Tibial artery (tissue), 4 donors: ENCODE measurements at places on chromosomes 4 and X.

DNA sequence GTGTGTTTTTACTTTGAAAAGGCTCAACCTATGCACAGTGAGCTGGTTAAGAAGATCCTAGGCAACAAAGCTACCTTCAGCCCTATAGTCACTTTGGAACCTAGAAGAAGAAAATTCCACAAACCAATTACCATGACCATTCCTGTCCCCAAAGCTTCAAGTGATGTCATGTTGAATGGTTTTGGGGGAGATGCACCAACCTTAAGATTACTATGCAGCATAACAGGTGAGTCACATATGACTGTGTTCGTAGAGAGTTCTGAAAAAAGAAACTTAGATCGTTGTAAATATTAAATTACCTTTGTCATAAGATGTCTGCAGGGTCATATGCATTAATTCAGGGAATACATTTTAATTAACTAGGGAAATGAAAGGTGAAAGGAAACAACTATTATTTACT is 287.1 kb downstream of the ANK2 start:
- H3K4me1 ChIP-seq = no peaks in the 10 kb centered on the region
- no peak for DNase-seq
- H3K36me3 ChIP-seq = peaks cover 18% of the 10 kb centered on the region
- no peak overlapping the region for H3K4me3 ChIP-seq

DNA sequence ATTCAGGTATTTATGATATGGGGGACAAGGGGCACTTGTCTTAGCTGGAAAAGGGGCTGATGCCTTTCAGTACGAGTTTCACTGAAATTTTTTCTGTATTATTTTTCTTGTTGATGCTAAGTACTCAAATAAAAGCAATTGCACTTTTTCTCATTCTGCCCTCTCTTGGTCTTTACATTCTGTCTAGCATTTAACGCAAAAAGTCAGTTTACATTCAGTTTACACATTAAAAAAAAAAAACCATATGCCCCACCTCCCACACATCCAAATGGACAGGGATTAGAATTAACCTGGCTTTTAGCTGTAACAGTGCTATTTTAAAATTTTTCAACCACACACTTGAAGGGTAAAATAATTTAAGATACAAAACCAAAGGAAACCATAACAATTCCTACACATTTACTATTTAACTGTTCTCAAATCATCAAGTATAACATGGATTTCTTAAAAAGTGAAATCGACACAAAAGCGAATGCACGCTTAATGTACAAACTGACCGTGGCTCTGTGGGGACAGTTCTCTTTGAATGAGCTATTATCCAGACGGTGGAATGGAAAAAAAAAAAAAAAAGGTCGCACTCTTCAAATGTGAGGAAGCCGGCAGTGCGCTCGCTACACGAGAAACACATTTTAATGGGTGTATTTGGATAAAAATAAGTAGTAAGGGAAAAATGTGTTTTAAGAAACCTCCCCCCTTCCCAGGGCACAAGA is 1.4 kb downstream of the AMMECR1 start:
- H3K4me1 ChIP-seq = no peaks in the 10 kb centered on the region
- peak overlapping the region; percentile 86 for H3K4me3 ChIP-seq
- no peak overlapping the region for H3K27ac ChIP-seq
- no peaks in the 10 kb centered on the region for H3K36me3 ChIP-seq
- no peaks in the 10 kb centered on the region for H3K27me3 ChIP-seq

DNA sequence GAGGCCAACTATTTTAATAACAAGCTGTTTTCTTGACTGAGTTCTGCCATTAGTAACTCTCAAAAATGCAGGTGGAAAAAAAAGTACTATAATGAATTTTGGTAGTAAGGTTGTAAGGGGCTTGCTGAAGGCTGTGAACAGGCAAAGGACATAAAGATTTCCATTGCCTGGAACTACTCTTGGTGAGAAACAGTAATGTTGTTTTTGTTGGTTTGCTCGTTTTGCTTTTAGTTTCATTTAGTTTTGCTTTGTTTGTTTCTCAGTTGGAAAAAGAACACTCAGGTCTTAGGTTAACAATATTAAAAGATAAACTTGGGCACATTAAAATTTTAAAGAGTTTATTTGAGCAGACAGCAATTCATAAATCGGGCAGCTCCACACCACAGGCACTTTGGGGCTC is 824.5 kb upstream of the HTR2C start:
- no peak for DNase-seq
- H3K36me3 ChIP-seq = no peaks in the 10 kb centered on the region
- H3K27ac ChIP-seq = no peak overlapping the region
- no peak overlapping the region for H3K4me3 ChIP-seq

DNA sequence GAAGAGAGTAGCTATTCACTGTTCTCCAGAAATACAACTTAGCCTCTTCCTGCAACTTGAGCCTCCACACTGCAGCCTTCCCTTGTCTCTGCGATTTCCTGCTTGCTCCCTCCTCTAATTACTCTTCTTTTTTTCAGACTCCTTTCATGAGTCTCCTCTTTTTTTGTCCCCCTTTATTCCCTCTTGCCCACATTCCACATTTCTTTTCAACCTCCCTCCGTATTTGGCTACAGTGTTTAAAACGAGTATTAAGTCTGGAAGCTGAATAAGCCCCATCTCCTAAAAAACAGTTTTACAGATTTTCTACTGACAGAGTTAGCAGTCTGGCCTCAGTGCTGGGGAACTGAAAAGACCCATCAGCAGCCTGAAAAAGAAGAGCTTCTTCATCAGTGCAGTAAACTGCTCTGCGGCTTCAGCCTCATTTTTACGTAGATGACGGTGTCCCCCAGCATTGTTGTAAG is 141.5 kb downstream of the TENM3 start:
- no peak for DNase-seq
- H3K36me3 ChIP-seq = no peaks in the 10 kb centered on the region
- H3K27ac ChIP-seq = no peak overlapping the region

DNA sequence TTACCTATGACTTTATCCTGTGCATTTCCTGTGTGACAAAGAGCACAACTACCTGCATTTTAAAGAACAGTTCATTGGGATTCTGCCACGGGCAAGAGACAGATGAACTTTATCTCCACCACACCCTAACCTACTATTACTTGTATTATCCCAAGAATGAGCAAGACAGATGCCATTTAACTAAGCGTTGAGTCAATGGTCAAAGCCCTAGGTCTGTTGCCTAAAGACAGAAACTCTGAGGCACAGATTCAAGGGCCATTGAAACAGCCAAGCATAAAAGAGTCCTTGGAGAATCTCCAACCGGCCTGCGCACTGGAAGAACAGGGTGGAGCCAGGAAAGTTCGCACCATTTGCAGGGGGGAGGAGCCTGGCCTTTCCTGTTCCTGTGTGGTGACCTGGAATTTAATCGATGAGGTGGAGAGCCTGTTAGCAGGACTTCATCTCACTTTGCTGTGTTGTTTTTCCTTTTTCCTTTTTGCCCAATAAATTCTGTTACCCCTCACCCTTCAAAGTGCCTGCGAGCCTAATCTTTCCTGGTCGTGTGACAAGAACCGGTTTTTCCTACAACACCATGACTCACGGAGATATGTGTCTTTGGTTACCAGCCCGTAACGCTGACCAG is 146.4 kb upstream of the DIAPH2 start:
- H3K36me3 ChIP-seq = no peaks in the 10 kb centered on the region
- peaks cover 8% of the 10 kb centered on the region for H3K4me1 ChIP-seq
- no peak for DNase-seq
- H3K27ac ChIP-seq = no peak overlapping the region

DNA sequence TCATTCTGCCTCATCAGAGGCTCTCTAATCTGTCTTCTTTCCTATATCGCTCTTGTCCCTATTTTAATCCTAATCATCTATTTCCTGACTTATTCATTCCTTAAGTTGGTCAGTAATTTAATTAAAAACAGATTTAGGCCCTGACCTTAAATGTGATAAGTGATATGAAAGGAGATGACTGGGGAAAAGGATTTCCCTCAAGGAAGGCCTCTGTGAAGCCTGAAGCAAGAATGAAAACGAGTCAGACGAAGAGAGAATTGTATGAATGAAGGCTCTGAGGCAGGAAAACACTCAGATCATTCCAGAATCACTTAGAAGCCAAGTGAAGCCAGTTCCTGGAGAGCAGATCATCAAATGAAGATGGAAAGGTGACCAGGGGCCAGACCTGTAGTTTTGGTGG is 22.1 kb downstream of the PKD2 start:
- H3K27me3 ChIP-seq = no peaks in the 10 kb centered on the region
- H3K4me1 ChIP-seq = no peaks in the 10 kb centered on the region
- peak overlapping the region; percentile 9 for H3K27ac ChIP-seq
- peaks cover 17% of the 10 kb centered on the region for H3K36me3 ChIP-seq
- no peak overlapping the region for H3K4me3 ChIP-seq

DNA sequence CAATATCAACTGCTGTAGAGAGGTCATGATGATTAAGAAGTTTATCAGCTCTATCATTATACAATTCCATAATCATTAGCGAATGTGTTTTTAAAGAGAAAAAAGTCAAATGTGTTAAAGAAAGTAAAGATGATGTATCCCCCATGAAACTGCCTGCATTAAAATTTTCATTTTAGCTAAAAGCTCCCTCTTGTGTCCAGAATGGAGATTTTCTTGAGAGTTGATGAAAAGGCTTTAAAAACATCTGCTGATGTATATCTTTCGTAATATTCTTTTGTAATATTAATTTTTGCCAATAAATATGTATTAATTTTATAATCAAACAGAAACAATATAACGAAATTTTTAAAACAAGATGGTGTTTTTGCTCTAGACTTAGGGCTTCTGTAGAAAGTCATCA is 52.1 kb upstream of the LHFPL1 start:
- H3K27me3 ChIP-seq = no peaks in the 10 kb centered on the region
- H3K4me1 ChIP-seq = no peaks in the 10 kb centered on the region
- H3K36me3 ChIP-seq = no peaks in the 10 kb centered on the region
- no peak overlapping the region for H3K4me3 ChIP-seq

DNA sequence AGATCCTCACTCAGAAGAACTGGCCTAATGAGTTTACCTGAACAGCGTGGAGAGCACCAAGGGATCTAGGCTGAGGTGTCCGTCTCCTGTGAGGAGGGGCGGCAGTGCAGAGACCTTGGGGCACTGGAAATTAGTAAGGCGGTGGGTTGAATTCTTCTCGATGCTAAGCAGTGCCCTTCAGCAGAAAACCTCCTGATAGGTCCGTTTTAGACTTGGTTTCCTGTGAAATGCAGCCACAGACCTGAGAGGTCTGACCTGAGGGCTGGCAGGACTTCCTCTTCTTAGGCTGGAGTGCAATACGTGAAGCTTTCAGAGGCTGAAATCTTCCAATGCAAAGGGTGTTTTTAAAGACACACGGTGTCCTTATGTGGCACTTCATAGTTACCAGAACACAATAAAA is at the start of gene CLNK:
Gene CLNK (minus strand): TSS at position 138 of the 400 bp plus-strand sequence. CDS start 16,899 bp downstream, outside the sequence.
- H3K27ac ChIP-seq = no peak within 1 kb of the TSS
- H3K4me1 ChIP-seq = no peaks in the 10 kb centered on the region
- no peak for DNase-seq
- H3K4me3 ChIP-seq = no peak within 1 kb of the TSS
- H3K27me3 ChIP-seq = no peaks in the 10 kb centered on the region
- no peaks in the 10 kb centered on the region for H3K36me3 ChIP-seq

DNA sequence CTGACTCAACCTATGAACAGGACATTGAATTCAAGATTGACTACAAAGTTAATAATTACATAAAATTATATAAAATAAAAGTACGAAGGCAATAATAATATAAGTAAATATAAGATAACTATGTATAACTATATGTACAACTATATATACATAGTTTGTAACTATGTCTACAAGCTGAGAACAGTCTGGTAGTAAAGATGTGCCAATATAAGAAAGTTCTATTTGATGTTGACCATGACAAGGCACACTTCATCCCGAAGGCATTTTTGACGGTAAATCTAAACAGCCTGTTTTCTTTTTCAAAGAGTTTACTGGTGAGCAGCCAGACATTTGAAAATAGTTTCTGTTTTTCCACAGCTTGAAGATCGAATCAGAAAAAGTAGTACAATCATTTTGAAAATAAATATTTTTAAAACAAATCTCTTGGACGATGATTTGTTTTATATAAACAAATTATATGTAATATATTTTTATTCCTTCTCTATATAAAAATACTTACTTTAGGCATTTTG is 112.9 kb downstream of the CEP44 start:
- no peak for DNase-seq
- H3K36me3 ChIP-seq = no peaks in the 10 kb centered on the region
- H3K27ac ChIP-seq = no peak overlapping the region
- no peak overlapping the region for H3K4me3 ChIP-seq
- H3K4me1 ChIP-seq = no peaks in the 10 kb centered on the region

DNA sequence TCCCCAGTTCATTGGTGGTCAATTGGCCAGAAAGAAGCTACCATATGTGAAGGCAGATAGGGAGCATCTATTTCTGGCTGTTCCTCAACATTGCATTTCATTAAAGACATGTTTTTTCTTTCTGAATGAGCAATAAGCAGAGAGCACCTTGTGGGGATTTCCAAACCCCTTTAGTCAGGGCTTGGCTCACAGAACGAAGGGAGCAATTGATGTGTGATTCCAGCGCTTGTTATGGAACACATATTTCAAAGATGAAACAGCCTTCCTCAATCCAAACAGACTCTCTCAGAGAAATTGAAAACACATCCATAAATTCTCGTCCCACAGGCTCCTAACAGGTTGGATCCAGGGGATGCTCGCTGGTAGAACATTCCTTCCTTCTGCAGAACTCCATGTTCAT is 84.1 kb downstream of the CLCN4 start:
- no peaks in the 10 kb centered on the region for H3K27me3 ChIP-seq
- no peak for DNase-seq
- H3K4me1 ChIP-seq = no peaks in the 10 kb centered on the region
- no peak overlapping the region for H3K27ac ChIP-seq

DNA sequence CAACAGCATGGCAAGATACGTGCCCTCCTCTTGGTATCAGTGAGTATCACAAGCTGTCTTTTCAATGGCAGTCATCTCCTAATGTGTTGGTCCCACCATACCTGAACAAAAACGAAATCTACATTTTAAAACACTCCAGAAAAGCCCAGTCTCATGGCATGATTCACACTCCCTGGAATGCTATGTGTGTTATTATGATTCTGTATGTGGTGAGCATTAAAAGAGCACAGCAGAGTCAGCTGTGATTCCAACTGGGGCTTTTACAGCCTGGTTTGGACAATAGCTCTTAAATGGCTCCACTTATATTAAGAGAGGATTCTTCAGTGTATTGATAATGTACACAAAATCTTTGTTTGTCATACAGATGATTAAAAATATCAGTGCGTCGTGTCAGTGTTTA is 274.1 kb upstream of the GK2 start:
- DNase-seq = no peak
- no peak overlapping the region for H3K27ac ChIP-seq
- no peaks in the 10 kb centered on the region for H3K36me3 ChIP-seq
- H3K4me3 ChIP-seq = no peak overlapping the region
- no peaks in the 10 kb centered on the region for H3K27me3 ChIP-seq
- peaks cover 5% of the 10 kb centered on the region for H3K4me1 ChIP-seq

DNA sequence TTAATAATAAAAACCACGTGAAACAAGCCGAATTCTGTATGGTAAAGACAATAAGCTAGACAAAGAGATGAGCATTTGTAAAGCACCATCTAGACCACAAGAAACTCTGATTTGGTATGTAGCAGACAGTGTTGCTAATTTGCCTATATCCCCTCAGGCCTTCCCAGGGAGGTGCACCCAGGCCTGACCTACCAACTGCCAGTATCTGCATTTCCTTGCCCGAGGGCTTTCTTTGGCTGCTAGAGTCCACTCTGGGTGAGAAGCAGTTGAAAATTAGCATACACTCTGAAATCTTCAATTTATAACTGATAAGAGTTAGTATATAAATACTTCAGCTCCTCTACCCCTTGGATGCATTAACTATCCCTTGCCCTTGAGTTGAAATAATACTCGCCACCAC is 37.4 kb upstream of the IL1RAPL1 start:
- H3K4me1 ChIP-seq = no peaks in the 10 kb centered on the region
- H3K27me3 ChIP-seq = no peaks in the 10 kb centered on the region
- DNase-seq = no peak
- H3K4me3 ChIP-seq = no peak overlapping the region
- no peaks in the 10 kb centered on the region for H3K36me3 ChIP-seq

GRCh38 chr4:39730072-39730471 is 32.1 kb downstream of the UBE2K start:
- no peak overlapping the region for H3K4me3 ChIP-seq
- no peak overlapping the region for H3K27ac ChIP-seq
- H3K36me3 ChIP-seq = no peaks in the 10 kb centered on the region
- no peak for DNase-seq
